ENCODE measurements at places on chromosomes 5 and 9.

- DNase-seq = no peak
Observed at GRCh38 chr5:119274767-119275130, 81.1 kb upstream of the TNFAIP8 start.

DNA sequence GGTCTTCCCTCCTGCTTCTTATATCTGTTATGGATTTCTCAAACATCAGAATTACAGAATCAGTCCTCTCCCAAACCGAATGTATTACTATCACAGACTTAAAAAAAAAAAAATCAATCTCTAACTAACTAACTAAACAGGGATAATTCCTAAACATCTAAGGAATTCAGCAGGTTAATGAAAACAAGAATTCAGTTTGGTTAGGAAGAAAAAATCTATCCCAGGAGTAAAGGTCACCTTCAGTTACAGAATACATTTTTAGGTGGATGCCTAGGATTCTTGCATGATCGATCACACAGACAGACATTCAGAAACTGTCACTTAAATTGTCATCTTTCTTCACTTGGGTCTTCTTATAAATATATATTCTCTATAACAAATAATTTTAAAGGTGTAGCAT is 11.5 kb downstream of the PTAR1 start:
- no peak for DNase-seq

- DNase-seq = no peak
Observed at GRCh38 chr5:30279237-30279636, 914.2 kb upstream of the CDH6 start.

DNA sequence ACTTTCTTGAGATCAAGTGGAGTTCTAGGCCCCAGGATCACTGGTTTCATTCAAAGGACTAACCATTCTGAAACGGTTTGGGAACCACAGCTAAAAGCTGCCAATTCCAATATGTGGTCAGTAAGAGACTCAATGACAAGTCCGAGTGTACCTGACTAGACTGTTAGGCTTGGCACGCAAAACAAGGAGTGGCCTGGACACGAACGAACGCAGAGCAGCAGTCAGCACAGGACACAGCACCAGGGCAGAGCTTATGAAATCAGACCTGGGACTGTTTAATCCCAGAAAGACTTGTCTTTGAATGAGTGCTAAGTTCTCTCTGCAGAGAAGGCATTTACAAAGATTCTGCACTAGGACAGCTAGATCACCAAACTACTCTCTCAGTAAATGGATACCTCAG is 213.8 kb downstream of the GAPVD1 start:
- DNase-seq = no peak

GRCh38 chr5:14141764-14142163 is 1.4 kb upstream of the TRIO start:
- DNase-seq = no peak

GRCh38 chr5:110899566-110900412 is 161.0 kb downstream of the SLC25A46 start:
- DNase-seq = no peak

DNA sequence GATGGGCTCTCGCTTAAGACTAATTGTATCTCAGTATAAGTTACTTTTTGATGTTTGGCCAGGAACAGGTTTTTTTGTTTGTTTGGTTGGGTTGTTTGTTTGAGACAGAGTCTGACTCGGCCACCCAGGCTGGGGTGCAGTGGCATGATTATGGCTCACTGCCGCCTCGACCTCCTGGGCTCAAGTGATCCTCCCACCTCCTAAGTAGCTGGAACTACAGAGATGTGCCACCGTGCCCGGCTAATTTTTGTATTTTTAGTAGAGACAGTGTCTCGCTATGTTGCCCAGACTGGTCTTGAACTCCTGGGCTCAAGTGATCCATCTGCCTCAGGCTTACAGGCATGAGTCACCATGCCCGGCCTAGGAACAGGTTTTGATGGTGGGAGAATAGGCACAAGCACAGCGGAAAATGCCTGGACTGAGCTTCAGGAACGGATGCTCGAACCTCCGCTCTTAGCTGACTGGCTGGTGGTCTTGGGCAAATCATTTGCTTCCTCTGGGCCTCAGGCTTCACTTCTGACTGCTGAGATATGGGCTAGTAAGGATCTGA is 11.4 kb upstream of the SYNPO start:
- no peak for DNase-seq

- no peak for DNase-seq
Observed at GRCh38 chr9:70010015-70010414, 33.6 kb upstream of the MAMDC2 start.

All from NCI-H2107 (cell line).